IgD-negative memory B cell (primary cell): ENCODE measurements at places on chromosomes 7 and 10. TPM values are rescaled to one million over a fixed set of nuclear protein-coding genes. Genes with fewer than 3 reads are reported as not detected.

Gene RAB19
- 0.90 TPM for polyA plus RNA-seq

Gene EN2
- polyA plus RNA-seq = not detected

Gene SLC25A28
- 27.1 TPM for polyA plus RNA-seq

Gene SORCS3
- not detected for polyA plus RNA-seq

Gene OR2A14
- not detected for polyA plus RNA-seq

Gene SPDYE9
- polyA plus RNA-seq = 0.19 TPM

Gene AGR2
- not detected for polyA plus RNA-seq

Gene AKR1D1
- polyA plus RNA-seq = not detected

Gene PLXDC2
- 0.18 TPM for polyA plus RNA-seq

Gene UBE3C
- 15.1 TPM for polyA plus RNA-seq

Gene GPRIN2
- not detected for polyA plus RNA-seq

Gene SVOPL
- not detected for polyA plus RNA-seq

Gene CDK1
- 0.46 TPM for polyA plus RNA-seq

Gene MMRN2
- polyA plus RNA-seq = not detected

Gene HIPK2
- polyA plus RNA-seq = 5.5 TPM

Gene PFKP
- 42.2 TPM for polyA plus RNA-seq

Gene ITGA8
- polyA plus RNA-seq = not detected

Gene TDRD1
- not detected for polyA plus RNA-seq
